ENCODE measurements at places on chromosomes 16 and 17. TPM values are rescaled to one million over a fixed set of nuclear protein-coding genes. Genes with fewer than 3 reads are reported as not detected.

The PRRT2 gene
- polyA plus RNA-seq: 8.2 TPM

The TIGD7 gene
- 9.6 TPM for polyA plus RNA-seq

The CPPED1 gene
- polyA plus RNA-seq: 13.9 TPM

The WNT9B gene
- polyA plus RNA-seq: 0.48 TPM

The NUPR1 gene
- polyA plus RNA-seq: 549 TPM

The TMEM238L gene
- 1.8 TPM for polyA plus RNA-seq

The NOXO1 gene
- 0.16 TPM for polyA plus RNA-seq

The GPS1 gene
- 95.4 TPM for polyA plus RNA-seq

The NPIPA3 gene
- polyA plus RNA-seq: 0.56 TPM

The NPIPA5 gene
- polyA plus RNA-seq: 4.6 TPM

The C16orf95 gene
- 2.8 TPM for polyA plus RNA-seq

The MKS1 gene
- 11.6 TPM for polyA plus RNA-seq

The CLEC10A gene
- polyA plus RNA-seq: 18.8 TPM

The GJC1 gene
- 21.8 TPM for polyA plus RNA-seq

The CCL5 gene
- 4.8 TPM for polyA plus RNA-seq

The NR1D1 gene
- 18.1 TPM for polyA plus RNA-seq

The TMEM114 gene
- polyA plus RNA-seq: not detected

The CCL17 gene
- not detected for polyA plus RNA-seq

The PYY gene
- polyA plus RNA-seq: not detected

The MSLN gene
- 0.41 TPM for polyA plus RNA-seq

The MAF gene
- 27.7 TPM for polyA plus RNA-seq

The ZNF174 gene
- 15.9 TPM for polyA plus RNA-seq

The SRCIN1 gene
- 3.0 TPM for polyA plus RNA-seq

The CSNK1D gene
- polyA plus RNA-seq: 122 TPM

The DCAKD gene
- 39.4 TPM for polyA plus RNA-seq

The CSH2 gene
- not detected for polyA plus RNA-seq

The MAP3K14 gene
- polyA plus RNA-seq: 15.6 TPM

The TERB1 gene
- not detected for polyA plus RNA-seq

The ABCC11 gene
- 0.18 TPM for polyA plus RNA-seq

The TXNDC17 gene
- polyA plus RNA-seq: 164 TPM

The CPNE7 gene
- 1.8 TPM for polyA plus RNA-seq

The NETO2 gene
- polyA plus RNA-seq: 2.2 TPM

The KIF2B gene
- not detected for polyA plus RNA-seq

The SCNN1B gene
- 6.0 TPM for polyA plus RNA-seq

The ACE gene
- 6.2 TPM for polyA plus RNA-seq

The CLEC16A gene
- 10.9 TPM for polyA plus RNA-seq

The CPHXL2 gene
- not detected for polyA plus RNA-seq

The NPIPB2 gene
- polyA plus RNA-seq: 8.5 TPM

The MPV17L gene
- polyA plus RNA-seq: 4.4 TPM

The ASIC2 gene
- 0.09 TPM for polyA plus RNA-seq

The MYH1 gene
- not detected for polyA plus RNA-seq

The CFAP97D1 gene
- 0.05 TPM for polyA plus RNA-seq

The NPW gene
- 0.08 TPM for polyA plus RNA-seq

The SLFN12 gene
- 1.7 TPM for polyA plus RNA-seq

The PYDC1 gene
- polyA plus RNA-seq: not detected
